Activated CD4-positive, alpha-beta T cell treated with anti-CD3 and anti-CD28 coated beads for 48 hours (primary cell): ENCODE measurements at places on chromosomes 4 and X.

DNA sequence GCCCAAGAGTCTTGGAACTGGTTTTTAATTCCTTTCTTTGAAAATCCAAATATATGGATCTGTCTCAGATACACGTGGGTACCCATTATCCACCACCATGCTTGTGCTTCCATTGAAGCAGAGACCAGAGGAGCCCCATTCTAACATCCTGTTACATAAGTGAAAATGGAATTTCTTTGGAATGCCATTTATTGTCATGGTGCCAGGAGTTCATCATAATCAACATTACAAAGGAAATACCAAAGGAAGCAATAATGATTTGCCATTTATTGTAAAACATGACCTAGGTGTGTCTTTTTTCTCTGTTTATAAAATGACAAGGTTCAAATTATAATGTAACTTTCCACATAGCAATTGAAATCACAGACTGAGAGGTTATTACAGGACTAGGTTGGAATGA, 61.7 kb downstream of the PALLD start:
- DNase-seq, result no peak

- DNase-seq, result peak; percentile 69
Observed at GRCh38 chrX:16712548-16713155, at the start of gene CTPS2. TSS of gene CTPS2 (minus strand) at chrX:16712669. CDS start at chrX:16702902, 9,767 bp downstream.

DNA sequence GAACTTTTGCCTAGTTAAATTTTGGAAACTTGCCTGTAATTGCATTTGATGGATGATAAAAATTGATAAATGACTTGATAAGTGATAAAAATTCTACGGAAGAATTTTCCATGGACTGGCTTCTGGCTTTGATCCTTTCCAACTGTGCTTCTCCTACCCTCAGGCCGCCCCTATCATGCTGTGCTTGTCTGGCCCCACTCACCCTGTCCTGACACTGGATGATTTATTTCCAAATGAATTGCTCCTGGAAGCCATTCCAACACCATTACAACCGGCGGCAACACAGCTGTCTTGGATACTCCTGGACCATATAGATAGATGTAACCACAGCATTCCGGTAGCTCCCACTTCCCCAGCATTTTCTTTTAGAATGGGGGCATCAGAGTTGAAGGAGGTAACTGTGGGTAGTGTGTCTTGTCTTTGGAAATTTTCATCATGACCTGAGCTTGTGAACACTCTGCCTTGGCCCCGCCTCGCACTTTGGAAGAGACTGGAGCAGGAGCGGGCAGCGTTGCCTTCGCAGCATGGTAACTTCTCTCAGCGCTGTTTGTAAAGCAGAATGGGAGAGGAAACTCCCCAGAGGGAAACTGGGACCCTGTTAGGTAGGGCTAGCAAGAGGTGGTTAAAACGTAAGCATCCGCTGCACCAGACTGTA, 77.4 kb downstream of the TBL1X start:
- no peak for DNase-seq

DNA sequence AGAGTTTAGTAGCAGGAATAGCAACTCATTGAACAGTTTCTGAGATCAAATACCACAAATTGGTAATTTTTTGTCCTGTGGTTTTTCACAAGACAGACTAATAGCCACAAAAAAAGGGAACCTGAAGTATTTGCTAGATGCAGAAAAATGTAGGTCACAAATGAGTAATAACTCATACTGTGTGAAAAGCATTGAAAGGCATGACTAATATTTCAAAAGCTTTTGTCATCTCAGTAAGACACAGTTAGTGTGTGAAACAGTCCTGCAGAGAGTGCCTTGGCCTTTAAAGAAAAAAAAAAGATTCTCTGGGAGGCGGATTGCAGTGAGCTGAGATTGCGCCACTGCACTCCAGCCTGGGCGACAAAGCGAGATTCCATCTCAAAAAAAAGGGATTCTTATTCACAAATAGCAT, 31.4 kb upstream of the SLC25A31 start:
- no peak for DNase-seq

- no peak for DNase-seq
Observed at GRCh38 chrX:87299563-87300160, 217.9 kb upstream of the KLHL4 start.

DNA sequence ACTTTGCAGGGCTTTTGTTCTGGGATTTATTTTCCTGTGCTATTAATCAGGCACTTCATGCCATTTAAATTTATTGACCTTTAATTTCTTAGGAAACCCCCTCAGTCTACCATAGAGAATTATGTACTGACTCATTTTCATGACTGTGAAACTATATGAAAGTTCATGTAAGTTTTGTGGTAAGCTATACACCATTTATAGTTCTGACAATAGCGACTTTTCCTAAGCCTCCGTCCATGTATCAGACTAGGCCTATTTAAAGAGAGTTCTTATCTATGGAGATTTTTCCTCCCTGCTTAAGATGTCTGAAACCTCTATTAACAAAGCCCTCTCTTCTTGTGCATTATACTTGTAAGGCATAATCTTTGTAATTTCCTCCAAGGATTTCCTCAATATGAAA, 111.6 kb downstream of the AFF2 start:
- no peak for DNase-seq

GRCh38 chr4:55173580-55173979, 48.2 kb upstream of the KDR start:
- no peak for DNase-seq

DNA sequence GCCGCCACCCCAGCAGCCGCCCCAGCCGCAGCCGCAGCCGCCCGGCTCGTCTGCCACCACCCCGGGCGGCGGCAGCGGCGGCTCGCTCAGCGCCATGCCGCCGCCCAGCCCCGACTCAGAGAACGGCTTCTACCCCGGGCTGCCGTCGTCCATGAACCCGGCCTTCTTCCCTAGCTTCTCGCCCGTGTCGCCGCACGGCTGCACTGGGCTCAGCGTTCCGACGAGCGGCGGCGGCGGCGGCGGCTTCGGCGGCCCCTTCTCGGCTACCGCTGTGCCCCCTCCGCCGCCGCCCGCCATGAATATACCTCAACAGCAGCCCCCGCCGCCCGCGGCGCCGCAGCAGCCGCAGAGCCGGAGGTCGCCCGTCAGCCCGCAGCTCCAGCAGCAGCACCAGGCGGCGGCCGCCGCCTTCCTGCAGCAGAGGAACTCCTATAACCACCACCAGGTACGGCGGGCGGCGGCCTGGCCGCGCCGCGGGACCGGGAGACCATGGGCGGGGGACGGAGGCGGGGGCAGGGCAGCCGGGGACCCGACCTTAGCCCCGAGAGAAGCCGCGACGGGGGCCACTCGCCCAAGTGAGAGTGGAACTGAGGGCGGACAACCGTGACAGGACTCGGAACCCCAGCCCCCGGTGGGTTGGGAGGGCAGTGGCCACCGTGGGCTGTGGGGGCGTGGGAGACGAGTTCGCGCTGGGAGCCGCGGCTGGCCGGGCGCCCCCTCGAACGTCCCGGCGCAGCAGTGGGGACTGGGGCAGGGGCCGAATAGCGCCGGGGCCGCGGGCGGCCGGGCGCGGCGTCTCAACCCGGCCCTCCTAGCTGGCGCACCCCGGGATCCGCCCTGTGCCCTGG, 1.8 kb downstream of the CPEB2 start:
- peak; percentile 50 for DNase-seq

- DNase-seq, result no peak
Observed at GRCh38 chrX:152646961-152647360, 9.3 kb downstream of the GABRQ start.

DNA sequence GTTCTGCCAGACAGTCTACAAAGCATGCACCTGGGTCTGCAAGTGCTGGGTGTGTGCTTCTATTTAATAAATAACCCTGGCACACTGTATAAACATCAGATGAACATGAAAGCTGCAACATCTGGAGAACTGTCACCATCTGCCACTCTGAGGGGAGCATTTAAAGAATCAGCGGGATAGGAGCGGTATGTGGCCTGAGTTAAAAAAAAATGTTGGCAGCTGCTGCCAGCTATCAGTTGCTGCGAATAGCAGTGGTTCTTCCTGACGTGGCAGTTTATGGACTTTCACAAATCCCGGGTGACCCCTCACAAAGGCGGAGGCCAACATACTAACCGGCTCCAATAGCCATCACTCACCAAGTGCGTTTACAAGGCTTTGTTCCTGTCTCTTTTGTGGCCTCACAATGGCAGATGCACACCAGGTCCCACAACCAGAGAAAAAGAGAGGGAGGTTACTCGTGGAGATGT, 95.1 kb downstream of the RASL11B start:
- DNase-seq, result no peak

GRCh38 chr4:174086829-174087799, 196.4 kb downstream of the FBXO8 start:
- no peak for DNase-seq

GRCh38 chrX:13334491-13334890, 14.6 kb upstream of the ATXN3L start:
- DNase-seq, result no peak

DNA sequence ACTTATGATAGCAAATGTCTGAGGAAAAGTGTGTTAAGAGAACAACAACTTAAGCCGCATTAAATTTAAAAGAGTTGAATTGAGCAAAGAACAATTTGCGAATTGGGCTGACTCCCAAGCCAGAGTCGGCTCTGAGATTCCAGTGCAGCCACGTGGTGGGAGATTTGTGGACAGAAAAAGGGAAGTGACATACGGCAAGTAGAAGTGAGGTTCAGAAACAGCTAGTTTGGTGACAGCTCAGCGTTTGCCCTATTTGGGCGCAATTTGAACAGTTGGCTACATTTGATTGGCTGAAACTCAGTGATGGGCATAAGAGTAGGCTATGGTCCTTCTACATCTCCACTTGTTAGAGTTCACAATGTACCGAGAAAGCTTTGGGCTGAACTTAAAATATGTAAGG, 124.0 kb downstream of the PRKX start:
- DNase-seq, result no peak
